Stimulated activated CD4-positive, alpha-beta T cell treated with anti-CD3 and anti-CD28 coated beads, Interleukin-1b, Interleukin-23, amount 100 ng/mL, for 24 hours (primary cell): ENCODE measurements at places on chromosomes 12 and 14.

DNA sequence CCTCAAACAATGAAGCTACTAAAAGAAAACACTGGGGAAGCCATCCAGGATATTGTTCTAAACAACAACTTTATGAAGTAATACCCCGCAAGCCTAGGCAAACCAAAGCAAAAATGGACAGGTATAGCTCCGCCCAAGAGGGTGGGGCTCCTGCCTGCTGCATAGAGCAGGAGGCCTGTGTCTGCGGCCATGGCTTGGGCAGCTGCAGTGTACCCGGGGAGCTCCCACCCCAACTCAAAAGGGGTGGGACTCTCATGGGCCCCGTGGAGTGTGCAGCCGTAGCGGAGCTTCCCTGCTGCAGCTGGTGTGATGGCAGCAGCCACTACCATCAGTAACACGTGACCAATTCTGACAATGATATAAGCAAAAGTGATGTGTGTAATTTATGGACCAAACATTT is 264.2 kb upstream of the KITLG start:
- no peak for DNase-seq

GRCh38 chr12:81461163-81461562 is 298.0 kb downstream of the PPFIA2 start:
- no peak for DNase-seq

- DNase-seq = no peak
Measured at GRCh38 chr12:65022421-65022820, 98.7 kb downstream of the WIF1 start.

DNA sequence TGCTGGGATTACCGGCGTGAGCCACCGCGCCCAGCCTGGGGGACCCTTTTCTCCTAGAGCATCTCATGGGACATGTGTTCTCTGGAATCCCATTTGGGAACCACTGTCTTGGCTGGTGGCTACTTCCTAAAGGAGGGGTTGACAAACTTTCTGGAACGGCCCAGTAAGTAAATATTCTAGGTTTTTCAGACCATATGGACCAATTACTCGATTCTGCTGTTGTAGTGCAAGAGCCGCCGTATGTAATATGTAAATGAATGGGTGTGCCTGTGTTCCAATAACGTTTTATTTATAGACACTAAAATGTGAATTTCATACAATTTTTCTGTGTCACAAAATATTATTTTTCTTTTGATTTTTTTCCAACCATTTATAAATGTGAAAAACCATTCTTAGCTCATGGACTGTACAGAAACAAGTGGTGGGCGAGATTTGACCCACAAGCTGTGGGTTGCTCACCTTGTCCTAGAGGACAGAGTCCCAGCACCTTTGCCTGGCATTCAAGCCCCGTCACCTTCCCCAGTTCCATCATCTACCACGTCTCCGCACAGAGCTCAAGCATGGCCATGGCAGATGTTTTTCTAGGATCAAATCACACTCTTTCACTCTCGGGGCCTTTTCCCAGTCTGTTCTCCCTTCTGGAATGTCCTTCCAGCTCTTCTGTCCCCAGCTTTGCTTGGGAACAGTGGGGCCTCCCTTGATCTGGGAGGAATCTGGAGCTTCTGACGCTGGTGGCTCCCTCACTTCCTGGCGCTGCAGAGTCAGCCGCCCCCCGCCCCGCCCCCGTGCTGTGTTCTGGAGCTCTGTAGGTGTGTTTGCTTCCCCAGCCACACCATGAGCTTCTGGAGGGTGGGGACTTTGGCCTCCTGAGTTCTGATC is 17.9 kb upstream of the RCOR1 start:
- DNase-seq = no peak

- DNase-seq = no peak
Measured at GRCh38 chr14:62084020-62084419, 321.8 kb downstream of the SNAPC1 start.

DNA sequence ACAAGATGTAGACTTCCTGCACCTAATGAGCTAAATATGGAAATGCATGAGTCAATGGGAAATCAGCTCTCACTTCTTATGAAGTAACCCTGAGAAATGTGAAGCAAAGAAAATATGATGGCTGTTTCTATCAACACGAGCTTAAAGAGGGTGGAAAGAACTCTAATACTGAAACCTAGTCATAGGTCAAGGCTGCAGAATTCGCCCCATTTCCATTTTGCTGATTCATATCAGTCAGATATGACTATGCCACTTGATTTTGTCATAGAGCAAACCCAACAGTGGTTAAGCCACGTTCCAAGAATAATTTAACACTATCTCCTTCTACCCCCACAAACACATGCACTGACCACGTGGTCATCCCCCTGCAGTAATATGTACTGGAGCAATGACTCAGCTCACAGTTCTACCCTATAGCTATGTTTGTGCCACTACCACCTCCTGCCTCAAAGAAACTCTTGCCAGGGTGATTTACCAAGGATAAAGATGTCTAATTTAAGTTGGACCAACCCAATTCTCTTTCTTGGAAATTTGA is 157.5 kb downstream of the TMTC3 start:
- peak; percentile 36 for DNase-seq

DNA sequence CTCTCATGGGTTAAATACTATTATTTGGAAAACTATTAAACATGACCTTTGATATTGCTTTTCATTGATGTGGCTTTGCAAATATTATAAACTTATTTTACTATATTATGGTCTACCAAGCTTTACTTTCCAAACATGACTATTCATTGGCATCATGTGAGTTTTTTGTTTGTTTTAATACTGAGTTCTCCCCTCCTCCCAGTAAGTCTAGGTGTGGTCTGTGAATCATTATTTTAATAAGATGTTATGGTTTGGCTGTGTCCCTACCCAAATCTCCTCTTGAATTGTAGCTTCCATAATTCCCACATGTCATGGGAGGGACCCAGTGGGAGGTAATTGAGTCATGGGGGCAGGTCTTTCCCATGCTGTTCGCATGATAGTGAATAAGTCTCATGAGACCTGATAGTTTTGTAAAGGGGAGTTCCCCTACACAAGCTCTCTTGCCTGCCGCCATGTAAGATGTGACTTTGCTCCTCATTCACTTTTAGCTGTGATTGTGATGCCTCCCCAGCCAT is 80.0 kb downstream of the BORCS5 start:
- DNase-seq = no peak

DNA sequence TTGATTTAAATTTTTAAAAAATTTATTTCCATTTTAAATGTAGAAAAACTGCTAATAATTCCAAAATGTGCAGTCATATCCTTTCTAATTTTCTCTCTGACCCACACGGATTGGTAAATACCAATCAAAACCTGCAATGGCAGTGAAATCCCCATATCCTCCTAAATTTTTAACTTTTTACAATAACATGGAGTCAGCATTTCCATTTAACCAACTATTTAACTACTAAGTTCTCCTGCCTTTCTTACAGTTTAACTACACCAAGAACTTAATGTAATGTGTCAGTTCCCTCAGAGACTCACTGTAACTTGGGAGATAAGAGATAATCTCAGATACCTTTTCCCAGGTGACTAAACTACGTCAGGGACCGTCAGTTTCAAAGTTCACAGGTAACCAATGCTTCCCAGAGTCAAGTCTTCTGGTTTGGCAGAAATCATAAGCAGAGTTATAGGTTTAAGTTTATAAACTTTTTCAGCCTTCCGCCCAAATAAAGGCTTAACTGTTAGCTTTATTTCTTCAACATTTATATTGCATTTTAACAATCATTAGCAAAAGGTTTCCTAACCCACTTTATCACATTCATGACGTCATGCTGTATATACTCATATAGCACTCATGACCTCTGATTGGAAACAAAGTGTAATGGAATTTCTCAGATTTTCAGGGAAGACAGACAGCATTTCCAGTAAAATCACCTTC is 7.6 kb downstream of the KRAS start:
- no peak for DNase-seq

- DNase-seq = no peak
Measured at GRCh38 chr14:22837750-22838538, 1.6 kb downstream of the MMP14 start.
